Stimulated activated CD8-positive, alpha-beta memory T cell treated with anti-CD3 and anti-CD28 coated beads, Interleukin-2, amount 100 ng/mL, for 1 hour (primary cell): ENCODE measurements at places on chromosomes 12 and 14.

GRCh38 chr14:55684956-55685584 is 105.1 kb downstream of the KTN1 start:
- no peak for DNase-seq

- no peak for DNase-seq
Observed at GRCh38 chr12:96121271-96121711, 72.9 kb upstream of the ELK3 start.

- DNase-seq = no peak
Observed at GRCh38 chr12:28413460-28414109, 223.3 kb downstream of the CCDC91 start.

GRCh38 chr14:25044106-25044698 is 5.7 kb downstream of the STXBP6 start:
- DNase-seq = no peak

- DNase-seq = no peak
Observed at GRCh38 chr12:70255311-70255710, 12.1 kb downstream of the CNOT2 start.

GRCh38 chr12:57539-57938 is 9.0 kb upstream of the IQSEC3 start:
- DNase-seq = no peak

GRCh38 chr12:52608826-52609630 is 7.8 kb upstream of the KRT72 start:
- DNase-seq = no peak

GRCh38 chr14:59320361-59320760 is 131.9 kb downstream of the DAAM1 start:
- no peak for DNase-seq

DNA sequence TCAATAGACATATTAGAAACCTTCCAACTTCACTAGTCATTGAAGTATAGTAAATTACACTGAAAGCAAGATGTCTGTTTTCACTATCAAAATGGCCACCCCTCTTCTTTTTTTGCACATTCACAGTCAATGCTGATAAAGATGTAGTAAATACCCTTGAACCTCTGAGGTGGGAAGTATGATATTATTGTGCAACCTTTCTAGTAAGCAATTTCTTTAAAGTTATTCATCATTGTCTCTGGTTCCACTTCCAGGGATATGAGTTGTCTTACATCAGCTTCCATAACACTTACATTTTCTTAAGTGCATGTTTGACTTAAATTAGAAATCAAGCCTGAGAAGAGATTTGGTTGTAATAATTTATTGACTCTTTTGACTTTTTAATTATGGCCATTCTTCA is 453.9 kb upstream of the MGAT4C start:
- no peak for DNase-seq

DNA sequence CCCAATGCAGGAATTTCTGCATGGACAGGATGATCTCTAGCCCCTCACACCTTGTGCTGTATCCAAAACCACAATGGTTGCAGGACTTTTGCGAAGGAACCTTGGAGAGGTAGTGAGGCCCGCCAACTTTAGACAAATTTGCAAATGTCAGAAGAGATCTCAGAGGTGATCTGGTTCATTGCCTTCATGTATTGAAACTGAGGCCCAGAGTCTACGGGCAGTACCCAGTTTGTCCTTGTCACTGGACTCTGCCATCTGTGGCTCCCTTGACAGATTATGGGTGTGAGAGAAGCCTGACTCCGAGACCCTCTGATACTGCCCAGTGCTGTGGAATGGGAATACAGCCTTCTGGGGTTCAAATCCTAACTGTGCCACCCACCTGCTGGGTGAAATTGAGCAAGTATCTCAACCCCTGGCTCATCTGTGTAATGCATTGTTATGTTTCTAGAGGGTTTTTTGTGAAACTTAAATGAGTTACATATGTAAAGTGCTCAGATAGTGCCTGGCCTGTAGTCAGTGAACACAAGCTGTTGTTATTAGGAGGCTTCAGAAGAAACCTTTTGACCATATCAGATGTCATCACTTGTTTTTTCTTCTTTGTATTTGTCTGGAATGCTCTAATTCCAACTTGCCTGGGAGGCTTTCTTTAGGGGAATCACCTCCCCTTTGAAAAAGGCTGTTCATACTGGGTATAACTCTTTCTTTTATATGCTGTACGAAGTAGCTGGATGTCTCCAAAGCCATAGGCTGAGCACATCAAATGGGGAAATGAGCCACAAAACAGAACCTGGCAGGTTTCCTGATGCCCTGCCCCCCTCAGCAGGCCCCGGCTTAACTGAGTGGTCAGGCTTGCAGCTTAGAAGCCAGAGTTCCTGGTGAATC is 71.4 kb upstream of the SRSF5 start:
- no peak for DNase-seq

- DNase-seq = no peak
Observed at GRCh38 chr14:99758121-99758821, 34.9 kb upstream of the EML1 start.

DNA sequence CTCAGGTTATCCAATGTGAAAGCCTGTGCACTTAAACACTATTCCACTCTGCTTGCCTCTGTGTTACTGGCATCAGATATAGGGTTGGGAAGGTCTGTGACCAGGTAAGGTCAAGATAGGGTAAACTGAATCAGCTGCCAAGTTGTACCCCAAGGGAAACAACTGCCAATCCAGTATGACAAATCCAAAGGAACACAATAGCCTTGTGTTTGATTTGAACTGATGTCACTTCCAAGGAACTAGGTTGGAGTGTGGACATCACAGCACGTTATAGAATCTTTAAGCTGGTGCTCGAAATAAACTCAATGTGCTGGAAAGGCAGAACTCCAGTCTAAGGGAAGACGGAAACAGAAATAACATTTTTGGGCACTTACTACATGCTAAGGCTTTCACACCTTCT is 223.4 kb upstream of the BTG1 start:
- no peak for DNase-seq

DNA sequence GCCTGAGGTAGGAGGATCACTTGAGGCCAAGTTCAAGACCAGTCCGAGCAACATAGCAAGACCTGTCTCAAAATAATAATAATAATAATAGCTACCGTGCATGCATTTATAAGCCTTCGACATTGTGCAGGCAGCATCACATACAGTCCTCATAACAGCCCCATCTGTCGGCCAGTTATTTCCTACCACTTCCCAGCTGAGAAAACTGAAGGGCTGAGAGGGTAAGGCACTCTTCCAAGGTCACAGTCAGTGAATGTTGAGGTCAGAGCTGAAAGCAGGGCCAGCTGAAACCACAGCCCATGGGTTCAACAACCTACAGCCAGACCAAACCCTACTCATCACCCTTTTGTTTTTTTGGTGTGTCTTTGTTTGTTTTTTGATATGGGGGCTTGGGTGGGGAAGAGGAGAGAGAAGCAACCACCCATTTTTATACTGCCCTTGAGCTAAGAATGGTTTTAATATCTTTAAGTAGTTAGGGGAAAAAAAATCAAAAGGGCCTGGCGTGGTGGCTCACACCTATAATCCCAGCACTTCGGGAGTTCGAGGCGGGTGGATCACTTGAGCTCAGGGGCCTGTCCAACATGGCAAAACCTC is 16.8 kb upstream of the ITPK1 start:
- DNase-seq = no peak

GRCh38 chr14:55936691-55937090 is 181.5 kb upstream of the PELI2 start:
- no peak for DNase-seq

GRCh38 chr12:62288328-62288727 is 28.1 kb downstream of the USP15 start:
- no peak for DNase-seq

- no peak for DNase-seq
Observed at GRCh38 chr14:77985211-77985615, 185.0 kb upstream of the NRXN3 start.

- no peak for DNase-seq
Observed at GRCh38 chr14:99064262-99064954, 207.6 kb downstream of the BCL11B start.

- DNase-seq = no peak
Observed at GRCh38 chr12:41983394-41983793, 161.3 kb downstream of the GXYLT1 start.

DNA sequence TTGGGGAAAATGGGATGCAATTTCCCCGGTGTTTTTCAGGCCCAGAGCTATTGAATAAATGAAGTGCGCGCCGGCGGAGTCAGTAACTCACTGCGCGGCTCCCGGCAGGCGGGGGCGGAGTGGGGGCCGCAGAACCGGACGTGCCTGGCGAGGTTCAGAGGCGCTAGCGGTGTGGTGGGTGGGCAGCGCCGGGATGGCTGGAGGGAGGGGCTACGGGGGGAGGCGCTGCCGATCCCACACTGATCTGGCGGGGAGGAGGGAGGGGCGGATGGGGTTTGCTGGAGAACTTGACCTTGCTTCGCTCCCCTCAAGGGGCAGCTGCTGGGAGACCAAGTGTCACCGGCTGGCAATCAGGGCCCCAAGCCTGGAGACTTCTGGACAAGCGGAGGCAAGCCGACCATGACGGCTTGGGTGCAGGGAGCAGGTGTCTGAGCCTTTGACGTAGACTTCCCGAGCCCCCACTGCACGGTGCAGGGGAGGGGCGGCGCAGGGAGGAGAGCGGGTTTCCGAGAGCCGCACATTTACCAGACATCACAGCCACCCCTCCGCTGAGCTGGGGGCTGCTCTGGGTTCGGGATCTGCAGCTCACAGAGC is 174.1 kb upstream of the RTL1 start:
- no peak for DNase-seq

GRCh38 chr14:82905762-82906161 is 1372.1 kb upstream of the SEL1L start:
- DNase-seq = no peak

- no peak for DNase-seq
Observed at GRCh38 chr12:29569132-29569757, 71.8 kb upstream of the OVCH1 start.

- DNase-seq = no peak
Observed at GRCh38 chr14:83624541-83624940, 1905.4 kb upstream of the FLRT2 start.

DNA sequence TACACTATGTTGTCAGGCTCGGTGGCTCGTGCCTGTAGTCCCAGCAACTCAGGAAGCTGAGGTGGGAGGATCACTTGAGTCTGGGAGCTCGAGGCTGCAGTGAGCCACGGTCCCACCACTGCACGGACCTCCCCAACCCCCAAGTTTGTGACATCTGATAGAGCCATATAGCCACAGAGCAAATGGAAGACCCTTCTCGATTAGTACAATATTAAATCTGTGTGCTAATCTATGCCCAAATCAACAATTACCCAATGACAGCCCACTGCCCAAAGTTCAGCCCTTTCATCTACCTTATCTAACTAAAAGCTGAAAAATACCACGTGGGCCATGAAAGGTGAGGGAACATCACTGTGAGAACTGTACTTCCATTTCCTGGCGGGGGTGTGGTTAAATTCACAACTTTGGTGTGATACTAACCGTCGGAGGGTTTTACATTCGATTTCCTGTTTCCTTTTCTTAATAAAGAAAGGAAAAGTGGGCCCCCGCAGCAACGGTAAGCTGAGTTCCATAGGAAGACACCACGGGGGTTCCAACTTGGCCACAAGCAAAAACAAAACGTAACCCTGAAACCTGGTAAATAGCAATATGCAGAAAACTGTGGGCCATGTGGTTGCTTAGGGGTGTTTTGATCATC is 31.2 kb upstream of the FOS start:
- peak; percentile 36 for DNase-seq

DNA sequence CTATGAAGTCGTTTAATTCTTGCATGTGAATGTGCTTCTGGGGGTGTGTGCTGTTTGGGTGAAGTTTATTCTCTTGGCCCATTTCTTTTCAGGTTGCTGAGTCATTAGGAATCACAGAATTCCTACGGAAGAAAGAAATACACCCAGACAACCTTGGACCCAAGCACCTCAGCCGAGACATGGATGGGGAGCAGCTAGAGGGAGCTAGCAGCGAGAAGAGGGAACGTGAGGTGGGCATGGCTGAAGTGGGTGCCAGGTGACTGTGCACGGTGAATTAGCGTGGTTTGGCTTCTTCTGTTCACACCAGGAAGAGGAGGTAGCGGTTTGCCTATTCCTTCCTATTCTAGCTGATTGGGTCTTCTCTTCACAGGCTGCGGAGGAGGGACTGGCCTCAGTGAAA is 19.2 kb downstream of the ZNF839 start:
- no peak for DNase-seq

- no peak for DNase-seq
Observed at GRCh38 chr14:99737451-99737951, 53.4 kb downstream of the CYP46A1 start.

DNA sequence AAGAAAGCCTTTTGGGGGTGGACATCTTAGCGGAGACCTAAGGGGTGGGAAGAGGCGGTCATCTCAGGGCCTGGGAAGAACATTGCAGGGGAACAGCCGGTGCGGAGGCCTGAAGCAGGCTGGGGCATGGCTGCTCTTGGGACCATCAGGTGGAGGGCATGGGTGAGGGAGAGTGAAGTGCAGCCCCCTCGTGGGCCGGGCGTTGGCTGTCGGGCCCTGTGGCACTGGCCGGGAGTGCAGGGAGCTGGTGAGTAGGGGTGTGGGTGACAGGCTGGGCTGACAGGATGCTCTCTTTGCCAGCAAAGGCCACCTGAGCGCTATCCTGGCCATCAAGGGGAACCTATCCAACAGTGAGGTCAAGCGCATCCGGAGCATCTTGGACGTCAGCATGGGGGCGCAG is 11.7 kb downstream of the TNFAIP2 start:
- no peak for DNase-seq
